ENCODE measurements at places on chromosomes 1 and 21.

DNA sequence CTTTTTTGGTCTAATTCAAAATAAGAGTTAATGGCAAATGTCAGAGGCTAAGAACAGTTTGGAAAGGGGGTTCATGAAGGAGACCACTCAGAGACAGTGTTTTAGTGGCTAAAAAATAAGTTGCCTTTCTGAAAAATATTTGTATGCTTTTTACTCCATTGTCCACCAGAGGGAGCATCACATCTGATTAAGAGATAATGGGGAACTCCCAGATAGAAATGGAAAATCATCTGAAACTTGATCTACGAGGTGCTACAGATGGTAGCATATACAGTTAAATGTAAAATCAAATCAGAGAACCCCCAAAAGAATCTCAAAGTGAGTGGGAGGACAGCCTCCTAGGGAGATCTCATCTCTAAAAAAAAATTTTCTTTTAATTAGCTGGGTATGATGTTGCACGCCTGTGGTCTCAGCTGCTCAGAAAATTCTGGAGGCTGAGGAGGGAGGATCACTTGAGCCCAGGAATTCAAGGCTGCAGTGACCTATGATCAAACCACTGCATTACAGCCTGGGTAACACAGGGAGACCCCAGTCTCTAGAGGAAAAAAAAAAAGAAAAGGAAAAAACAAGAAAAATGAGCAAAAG lies 9.7 kb downstream of the SMYD3 start:
- DNase-seq, result peak; percentile 47

- DNase-seq, result no peak
Observed at GRCh38 chr1:13461977-13462376, 51.7 kb downstream of the PRAMEF20 start.

- no peak for DNase-seq
Observed at GRCh38 chr1:219463636-219464035, 149.3 kb downstream of the ZC3H11B start.

GRCh38 chr1:21437341-21437640 lies 2.6 kb upstream of the NBPF3 start:
- DNase-seq, result no peak

GRCh38 chr1:153404768-153405167 lies 11.6 kb upstream of the S100A7A start:
- DNase-seq, result no peak

GRCh38 chr1:178092878-178093493 lies 918 bp upstream of the RASAL2 start:
- no peak for DNase-seq

DNA sequence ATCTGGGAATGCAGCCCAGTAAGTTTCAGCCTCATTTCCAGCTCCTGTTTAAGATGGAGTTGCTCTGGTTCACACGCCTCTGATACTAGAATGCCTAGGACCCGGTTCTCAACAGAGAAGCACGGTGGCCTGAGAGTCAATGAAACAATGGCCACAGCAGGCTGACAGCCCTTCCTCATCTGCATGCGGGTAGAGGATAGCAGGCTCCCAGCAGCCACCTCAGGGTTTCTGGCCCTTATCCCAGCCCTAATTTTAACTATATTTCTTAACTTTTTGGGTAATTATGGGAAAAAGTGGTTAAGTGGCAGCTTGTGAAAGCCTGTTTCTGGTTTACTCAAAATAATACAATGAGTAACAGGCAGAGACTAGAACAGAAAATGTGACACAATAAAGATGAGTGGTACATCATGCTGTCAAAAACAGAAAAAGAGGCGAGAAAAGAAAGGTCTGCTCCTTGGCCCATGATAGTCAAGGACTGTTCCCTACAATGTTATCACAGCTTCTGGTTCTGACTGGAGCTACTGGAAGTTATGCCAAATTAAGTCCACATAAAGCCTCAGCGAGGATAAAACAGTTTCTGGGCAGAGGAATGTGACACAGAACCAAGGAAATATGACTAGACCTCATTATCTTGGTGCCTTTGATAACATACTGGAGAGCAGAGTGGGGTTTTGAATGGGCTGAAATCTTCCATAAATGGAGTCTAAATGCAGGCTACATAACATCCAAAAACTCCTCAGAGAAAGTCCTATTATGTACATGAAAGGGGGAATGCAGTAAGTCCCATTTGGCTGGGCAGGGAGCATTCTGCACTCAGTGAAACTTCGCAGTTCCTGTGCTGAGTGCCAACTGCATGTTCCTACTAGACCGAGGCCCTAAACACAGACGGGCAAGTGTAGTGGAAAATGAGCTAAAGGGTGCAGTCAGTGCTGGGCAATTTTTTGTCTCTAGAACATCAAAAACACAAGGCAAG lies 92.1 kb downstream of the NIBAN1 start:
- DNase-seq, result no peak

DNA sequence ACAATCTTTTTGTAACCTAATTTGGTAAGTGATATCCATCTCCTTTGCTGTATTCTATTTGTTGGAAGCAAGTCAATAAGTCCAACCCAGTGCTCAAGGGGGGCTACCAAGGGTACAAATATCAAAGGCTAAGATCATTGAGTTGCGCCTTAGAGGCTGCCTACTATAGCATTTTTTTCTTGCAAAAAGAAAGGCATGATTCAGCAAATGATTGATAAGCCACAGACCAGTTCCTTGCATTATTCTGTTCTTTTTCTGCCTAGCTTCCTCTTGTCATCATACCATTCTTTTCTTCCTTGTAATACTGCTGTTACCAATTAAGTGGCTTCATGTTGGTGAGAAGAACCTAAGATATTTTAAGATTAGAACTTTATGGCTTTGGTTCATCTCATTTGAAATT lies 29.8 kb upstream of the BARHL2 start:
- no peak for DNase-seq

- no peak for DNase-seq
Observed at GRCh38 chr1:30607723-30608122, 115.7 kb downstream of the MATN1 start.

DNA sequence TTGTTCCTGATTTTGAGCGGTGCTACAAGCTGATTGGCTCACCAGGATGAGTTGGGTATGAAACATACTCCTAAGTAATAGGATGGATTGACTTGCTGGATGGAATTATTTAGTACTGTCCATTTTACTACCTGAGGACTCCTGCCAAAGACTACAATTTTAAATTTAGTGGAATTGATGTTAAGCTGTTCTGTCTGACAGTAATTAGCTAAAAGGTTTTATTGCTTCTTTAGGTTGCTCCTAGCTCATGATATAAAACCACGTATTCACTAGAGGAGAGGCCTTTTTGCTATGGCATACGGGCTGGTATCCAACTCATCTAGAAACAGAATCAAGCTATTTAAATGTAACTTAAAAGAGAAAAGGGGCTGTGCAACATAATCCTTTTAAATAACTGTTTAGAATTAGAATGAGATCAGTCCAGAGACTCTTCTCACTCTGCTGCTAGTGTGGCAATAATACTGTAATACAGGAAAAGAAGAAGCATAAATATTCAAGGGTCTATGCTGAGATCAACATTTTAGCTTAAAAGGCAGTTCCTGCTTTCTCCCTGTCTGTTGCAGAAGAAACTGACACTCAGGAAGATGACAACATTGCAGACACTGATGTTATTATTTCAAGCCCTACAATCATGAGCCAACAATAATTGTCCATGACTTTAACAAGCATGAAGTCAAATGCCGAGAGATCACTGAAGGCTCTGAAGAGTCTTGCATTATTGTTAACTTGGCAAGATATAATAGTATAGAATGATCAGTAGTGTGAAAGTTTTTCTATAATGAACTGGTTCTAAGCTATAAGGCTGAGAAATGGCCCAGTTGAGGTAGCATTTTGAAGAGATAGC lies 258.7 kb upstream of the ADGRL4 start:
- no peak for DNase-seq

DNA sequence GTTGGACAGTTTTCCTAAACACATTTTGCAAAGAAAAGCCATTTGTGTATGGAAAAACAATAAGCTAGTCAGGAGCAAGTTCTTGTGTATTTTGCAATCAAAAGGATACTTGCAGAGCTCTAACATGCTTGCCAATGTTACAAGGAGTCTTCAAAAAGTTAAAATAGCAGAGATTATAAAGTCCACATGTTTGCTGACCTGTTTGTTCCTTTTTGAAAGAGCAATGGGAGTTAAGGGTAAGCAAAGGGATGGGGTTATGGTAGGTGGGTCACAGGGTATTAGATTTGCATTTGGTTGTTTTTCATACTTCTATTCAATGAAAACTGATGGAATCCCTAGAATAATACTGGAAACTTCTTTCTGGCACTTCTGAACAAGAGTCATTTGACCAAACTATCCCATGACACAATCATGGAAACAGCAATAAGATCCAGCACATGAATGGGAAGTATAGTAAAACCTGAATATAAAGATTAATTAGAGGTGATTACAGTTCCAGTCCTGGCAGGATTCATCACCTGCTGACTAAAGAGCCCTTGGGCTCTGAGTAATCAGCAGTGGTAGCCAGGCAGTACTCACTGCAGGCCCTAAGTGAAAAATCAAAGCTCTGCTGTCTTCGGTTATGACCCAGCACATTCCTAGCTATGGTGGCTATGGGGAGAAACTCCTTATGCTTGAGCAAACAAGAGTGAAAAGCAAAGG lies 27.1 kb upstream of the ZC3H11B start:
- no peak for DNase-seq

DNA sequence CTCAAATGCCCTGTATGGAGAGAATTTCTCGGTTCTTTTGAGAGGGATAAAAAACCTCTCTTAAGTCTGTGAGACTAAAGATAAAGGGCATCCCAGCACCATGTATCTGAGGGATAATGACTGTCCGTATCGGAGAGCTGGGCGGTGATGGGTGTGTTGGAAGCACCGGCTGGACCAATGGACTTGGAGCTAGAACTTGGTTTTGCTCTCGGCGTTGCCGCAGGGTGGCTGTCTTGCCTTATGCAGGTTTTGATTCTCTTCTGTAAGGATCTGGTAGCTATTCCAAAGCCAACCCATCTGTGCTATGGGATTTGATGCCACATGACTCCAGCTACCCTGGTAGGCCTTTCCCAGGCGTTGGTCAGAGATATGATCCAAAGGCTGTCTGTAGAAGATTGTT lies 348.8 kb downstream of the KIF26B start:
- DNase-seq, result no peak

GRCh38 chr1:221778535-221779142 lies 36.8 kb upstream of the DUSP10 start:
- no peak for DNase-seq

GRCh38 chr21:33747420-33747819 lies 105.1 kb downstream of the ITSN1 start:
- no peak for DNase-seq

GRCh38 chr1:179816196-179816960 lies 61.2 kb downstream of the TOR1AIP2 start:
- no peak for DNase-seq

- no peak for DNase-seq
Observed at GRCh38 chr1:215842905-215843304, 275.8 kb downstream of the KCTD3 start.

DNA sequence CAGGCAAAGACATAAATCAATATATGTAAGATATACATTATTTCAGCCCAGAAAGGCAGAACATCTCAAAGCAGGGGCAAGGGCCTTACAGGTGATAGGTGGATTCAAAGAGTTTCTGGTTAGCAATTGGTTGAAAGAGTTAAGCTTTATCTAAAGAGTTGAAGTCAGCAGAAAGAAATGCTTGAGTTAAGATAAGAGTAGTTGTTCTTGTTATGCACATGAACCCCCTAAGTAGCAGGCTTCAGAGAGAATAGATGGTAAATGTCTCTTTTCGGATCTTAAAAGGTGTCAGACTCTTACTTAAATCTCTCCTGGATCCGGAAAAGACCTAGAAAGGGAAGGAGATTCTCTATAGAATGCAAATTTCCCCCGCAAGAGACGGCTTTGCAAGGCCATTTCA lies 8.3 kb upstream of the ZBTB40 start:
- no peak for DNase-seq

- peak; percentile 30 for DNase-seq
Observed at GRCh38 chr1:6052543-6053205, 7.0 kb downstream of the KCNAB2 start.

DNA sequence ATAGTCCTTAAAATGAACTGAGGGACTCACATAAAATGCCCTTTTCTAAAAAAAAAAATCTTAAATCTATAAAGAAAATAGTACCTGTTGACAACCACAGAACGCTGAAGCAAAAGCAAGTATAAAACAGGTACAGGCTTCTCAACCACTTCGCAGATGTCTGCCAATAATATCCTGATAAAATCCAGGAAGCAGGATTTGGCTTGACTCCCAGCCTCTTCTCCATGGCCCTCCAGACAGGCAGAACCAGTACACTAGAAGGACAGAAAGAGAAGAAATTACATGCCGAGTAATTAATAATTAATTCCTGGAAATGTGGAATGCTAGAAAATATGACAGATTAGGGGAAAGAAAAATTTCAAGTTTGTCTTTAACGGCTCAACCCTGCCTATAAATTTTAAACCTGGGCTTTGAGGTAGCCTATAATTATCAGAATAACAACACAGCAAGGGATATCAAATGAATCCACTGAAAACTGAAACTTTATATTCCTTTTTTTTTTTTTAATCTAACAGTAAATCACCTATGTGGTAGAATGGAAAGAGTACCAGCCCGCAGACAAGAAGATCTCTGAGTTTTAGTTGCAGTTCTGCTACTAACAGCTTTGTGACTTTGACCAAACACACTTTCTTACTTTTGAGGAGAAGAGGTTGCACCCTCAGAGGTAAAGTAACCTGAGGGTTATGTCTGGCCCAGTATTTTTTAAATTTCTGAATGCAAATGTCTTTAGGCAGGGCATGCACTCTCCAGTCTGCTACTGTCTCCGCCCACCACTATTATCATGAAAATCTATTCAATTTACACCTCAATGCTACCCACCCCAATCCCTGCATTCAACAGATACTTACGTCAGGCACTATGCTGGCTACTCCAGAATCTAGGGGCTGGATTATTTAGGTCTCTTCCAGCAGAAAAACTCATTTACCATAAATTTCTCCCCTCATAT lies 2.7 kb downstream of the KIAA0319L start:
- no peak for DNase-seq

GRCh38 chr1:108679586-108680213 lies 12.4 kb upstream of the PRPF38B start:
- no peak for DNase-seq

- no peak for DNase-seq
Observed at GRCh38 chr1:157087030-157087429, 12.6 kb downstream of the ETV3L start.

DNA sequence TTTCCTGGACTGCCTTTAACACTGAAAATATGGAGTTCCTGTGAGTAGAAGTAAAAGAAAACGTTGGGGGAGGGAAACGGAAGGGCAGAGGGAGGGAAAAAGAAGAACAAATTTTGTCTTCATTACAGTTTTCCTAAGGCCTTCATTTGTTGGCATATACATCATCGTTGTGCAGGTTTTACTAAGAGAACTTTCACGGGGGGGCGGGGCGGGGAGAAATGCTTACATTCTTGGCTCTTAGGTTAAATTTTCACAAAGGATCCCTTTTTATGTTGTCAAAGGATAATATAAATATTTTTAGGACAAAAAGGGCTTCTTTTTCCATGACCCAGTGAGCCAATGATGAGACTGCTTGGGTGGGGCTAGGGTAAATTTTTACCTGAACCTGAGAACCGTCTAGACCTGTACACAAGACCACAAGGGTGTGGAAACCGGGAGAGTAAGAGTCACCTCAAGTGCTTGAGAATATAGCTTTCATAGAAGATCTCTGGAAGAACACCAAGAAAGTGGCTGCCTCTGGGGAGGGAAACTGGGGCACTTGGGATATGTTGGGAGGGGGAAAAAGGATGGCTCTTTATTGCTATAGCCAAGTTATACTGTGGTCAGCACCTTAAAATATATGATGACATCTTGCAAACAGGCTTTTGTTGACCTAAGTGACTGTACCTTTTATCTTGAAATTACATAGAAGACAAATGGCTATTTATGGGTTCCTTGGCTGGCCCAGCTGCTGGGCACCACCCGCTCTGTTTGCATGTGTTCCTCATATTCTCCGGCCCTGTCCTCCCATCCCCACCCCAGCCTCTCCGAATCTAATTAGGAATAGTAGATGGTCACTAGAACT lies 2.0 kb upstream of the UTP25 start:
- no peak for DNase-seq

Measured in fibroblast of skin of left quadriceps (primary cell).